ENCODE measurements at places on chromosomes 6 and 20. TPM values are rescaled to one million over a fixed set of nuclear protein-coding genes. Genes with fewer than 3 reads are reported as not detected.

GRCh38 chr6:6452002-6452401, 131.5 kb upstream of the F13A1 start:
- DNase-seq, result peak; percentile 47

GRCh38 chr6:37339741-37340638, 13.8 kb upstream of the RNF8 start:
- no peak for DNase-seq

- no peak for DNase-seq
These were observed 312.4 kb downstream of the CDKAL1 start for GRCh38 chr6:20846602-20847028.

GRCh38 chr6:76992553-76992952, 470.7 kb downstream of the HTR1B start:
- DNase-seq, result no peak

DNA sequence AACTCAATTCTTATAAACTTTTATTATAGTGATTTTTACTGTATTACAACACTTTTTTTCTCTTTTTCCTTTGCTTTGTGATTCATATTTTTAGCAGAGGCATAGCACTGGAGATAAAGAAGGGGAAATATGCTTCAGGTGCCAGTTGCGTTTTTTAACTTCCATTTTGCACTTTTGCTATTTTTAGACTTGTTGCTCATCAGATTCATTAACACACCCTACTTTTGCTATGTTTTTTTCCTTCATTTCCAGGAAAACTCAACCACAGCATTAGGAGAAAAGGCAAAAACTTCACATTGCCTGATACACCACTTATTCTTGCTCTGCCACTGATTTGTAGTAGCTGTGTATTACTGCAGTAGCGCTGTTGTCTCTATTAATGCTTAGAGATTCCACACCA, 8.0 kb upstream of the TMEM30A start:
- DNase-seq, result no peak

GRCh38 chr6:166162599-166163342, 4.9 kb downstream of the TBXT start:
- DNase-seq, result no peak

GRCh38 chr6:143950875-143951274, 57.2 kb downstream of the PLAGL1 start:
- DNase-seq, result no peak

DNA sequence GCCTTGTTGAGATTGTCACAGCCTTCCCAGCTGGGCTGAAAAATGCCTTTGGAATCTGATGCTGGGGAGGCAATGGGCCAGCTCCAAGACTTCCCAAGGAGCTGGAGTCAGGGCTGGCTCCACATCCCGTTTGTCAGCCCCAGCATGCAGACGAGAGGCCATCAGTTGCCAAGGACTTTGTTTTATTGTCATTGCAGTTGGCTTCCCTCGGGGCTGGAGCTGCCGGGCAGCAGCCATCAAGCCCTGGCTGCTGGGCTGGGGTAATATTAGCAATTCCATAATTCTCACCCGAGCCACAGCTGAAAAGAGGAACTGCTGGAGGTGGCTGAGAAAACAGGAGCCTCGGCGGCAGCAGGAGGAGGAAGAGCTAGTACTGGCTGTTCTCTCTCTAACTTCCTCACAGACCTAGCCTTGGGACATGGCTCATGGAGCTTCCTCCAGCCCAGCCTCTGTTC, 182.5 kb downstream of the CDC5L start:
- DNase-seq, result peak; percentile 72

DNA sequence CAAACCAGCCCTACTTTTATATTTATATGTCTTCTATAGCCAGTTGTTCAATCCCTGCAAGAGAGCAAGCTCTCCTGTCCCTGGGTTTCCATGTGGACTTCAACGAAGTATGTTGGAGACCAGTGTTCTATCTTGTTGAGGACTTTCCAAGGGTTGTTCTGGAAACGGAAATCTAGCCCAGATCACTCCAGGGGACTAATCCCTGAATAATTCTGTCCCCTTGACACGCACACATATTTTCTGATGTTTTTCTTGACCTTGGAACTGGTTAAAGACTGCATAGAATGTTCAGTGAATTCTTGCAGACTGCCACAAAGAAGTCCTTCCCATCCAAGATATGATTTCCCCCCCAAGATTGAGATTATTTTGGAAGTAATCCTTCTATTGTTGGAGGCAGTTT, 9.5 kb upstream of the MYLK2 start:
- no peak for DNase-seq

DNA sequence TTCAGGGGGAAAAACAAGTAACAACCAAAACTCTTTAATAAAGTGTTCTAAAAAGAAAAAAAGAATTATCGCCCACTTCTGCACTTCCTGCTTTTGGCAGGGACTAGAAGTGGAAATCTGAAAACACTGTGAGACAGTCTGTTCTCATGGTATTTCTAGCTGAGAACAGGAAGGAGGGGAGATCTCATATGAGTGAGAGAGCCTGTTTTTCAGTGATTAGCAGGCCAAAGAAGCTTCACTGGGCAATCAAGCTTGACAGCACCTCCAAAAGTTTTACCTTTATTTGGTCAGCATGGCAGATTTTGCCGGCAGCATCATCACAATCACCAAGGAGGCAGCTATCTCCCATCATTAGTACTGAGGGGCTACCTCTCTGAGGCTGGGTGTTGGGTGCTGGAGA, 79.5 kb upstream of the ATXN1 start:
- no peak for DNase-seq

DNA sequence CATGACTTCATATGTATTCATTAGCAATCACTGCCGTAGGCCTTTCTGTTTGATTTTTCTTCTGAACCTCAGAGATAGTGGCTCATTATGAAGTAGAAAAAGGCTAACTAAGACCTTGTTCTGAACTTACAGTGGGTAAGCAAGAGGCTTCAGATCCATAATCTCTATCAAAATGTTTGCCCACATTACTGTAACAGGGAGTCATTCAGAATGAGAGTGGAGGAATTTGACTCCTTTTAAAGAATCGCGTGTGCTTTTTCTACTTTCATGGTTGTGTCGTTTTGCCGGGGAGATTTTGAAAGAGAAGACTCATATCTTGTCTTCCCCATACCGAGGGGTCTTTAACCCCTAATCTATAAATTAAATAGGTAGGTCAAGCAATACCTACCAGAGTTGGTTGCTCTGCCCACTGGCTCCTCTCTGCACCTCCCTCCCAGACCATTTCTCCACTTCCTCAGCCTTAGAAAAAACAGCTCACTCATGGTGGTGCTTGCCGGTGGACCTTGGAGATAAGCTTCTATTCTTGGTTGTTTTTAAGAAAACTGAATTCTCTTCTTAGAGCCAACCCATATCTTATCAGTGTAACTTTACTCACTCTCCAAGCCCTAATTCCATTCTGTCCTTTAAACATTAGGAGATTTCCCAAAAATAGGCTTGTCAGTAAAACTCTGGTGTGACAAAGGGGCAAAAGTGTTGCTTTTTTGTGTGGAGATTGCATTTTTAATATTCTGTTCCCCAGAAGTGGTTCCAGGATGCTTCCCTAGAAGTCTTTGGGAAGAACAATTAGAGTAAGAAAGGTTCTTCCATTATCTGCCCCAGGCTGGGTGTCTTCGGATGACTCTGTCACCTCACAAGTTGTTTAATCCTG, 56.6 kb downstream of the E2F3 start:
- no peak for DNase-seq

- no peak for DNase-seq
These were observed 44.9 kb upstream of the BCAS1 start for GRCh38 chr20:54115172-54115854.

Gene PRDM1
- 1.1 TPM for total RNA-seq

Gene ZSCAN16
- 1.2 TPM for total RNA-seq

Gene PTCHD4
- total RNA-seq, result 0.81 TPM

Gene KIAA0408
- total RNA-seq, result 3.1 TPM

Measured in Right ventricle myocardium superior (tissue), 1 donor.